HFFc6 (cell line): ENCODE measurements at places on chromosomes 1 and 21. TPM values are rescaled to one million over a fixed set of nuclear protein-coding genes. Genes with fewer than 3 reads are reported as not detected.

DNA sequence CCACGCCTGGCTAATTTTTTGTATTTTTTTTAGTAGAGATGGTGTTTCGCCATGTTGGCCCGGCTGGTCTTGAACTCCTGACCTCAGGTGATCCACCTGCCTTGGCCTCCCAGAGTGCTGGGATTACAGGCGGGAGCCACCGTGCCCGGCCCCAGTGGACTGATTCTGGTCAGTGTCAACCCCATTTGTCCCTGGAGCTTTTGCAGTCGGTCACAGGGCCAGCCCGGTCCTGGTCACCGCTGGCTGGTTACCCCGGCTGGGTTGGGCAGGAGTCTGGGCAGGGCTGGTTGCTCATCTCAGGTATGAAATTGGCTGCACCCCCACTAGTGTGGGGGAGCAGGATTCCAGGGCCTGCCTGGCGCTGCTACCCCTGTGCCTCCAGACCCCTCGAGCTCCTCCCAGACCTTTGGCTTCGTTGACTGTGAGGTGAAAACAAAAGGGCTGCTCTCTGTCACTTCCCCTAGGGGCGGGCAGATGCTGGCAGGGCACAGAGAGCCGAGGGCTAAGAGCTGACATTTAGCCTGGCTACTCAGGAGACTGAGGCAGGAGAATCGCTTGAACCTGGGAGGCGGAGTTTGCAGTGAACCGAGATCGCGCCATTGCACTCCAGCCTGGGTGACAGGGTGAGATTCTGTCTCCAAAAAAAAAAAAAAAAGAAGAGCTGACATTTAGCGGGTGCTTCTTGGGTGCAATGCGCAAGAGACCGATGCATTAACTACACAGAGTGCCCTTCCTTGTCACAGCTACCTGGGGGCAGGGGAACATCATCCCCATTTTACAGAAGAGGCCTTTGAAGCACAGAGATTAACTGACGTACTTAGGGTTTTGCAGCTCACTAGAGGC lies 10.6 kb downstream of the TNFRSF1B start:
- no peaks in the 10 kb centered on the region for H3K36me3 ChIP-seq
- peaks cover 3% of the 10 kb centered on the region for H3K27me3 ChIP-seq
- no peak for DNase-seq
- H3K4me3 ChIP-seq: no peak overlapping the region
- H3K4me1 ChIP-seq: peaks cover 17% of the 10 kb centered on the region

DNA sequence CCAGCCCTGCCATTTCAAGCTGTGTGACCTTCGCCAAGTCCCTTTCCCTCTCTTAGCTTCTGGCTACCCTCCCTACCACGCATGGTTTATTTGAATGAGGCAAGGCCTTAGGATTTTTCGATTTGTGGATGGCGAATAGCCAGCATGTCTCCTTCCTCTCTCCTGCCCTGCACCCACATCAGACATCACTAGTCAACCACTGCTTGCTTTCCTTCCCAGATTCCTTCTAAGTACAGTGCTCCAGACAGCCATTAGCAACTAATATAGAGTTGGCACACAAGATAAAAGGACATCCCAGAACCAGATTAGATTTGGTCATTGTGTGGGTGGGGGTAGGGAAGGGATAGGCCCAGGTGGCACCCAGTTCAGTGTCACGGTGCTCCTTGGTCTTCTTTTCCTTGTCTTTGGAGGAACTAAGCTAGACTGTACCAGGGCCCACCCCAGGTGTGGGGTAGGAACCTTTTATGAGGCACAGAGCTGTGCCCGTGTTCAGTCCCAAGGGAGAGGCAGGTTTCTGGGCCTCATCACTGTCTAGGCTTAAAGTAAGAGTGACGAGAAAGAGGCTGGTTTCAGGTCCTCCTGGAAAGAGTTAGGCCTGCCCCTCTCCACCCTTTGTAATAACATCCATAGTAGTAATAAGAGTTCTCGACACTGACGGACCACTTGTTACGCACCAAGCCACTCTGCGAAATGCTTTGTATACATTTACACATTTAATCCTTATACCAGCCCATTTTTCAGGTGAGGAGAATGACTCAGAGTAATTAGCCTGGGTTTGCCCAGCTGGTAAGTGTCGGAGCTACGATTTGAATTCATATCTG lies 8.6 kb downstream of the ALPL start:
- peaks cover 34% of the 10 kb centered on the region for H3K27me3 ChIP-seq
- H3K4me3 ChIP-seq: no peak overlapping the region
- no peaks in the 10 kb centered on the region for H3K36me3 ChIP-seq
- H3K4me1 ChIP-seq: peaks cover 6% of the 10 kb centered on the region; the same call in 1 of the 2 replicates
- no peak for DNase-seq

DNA sequence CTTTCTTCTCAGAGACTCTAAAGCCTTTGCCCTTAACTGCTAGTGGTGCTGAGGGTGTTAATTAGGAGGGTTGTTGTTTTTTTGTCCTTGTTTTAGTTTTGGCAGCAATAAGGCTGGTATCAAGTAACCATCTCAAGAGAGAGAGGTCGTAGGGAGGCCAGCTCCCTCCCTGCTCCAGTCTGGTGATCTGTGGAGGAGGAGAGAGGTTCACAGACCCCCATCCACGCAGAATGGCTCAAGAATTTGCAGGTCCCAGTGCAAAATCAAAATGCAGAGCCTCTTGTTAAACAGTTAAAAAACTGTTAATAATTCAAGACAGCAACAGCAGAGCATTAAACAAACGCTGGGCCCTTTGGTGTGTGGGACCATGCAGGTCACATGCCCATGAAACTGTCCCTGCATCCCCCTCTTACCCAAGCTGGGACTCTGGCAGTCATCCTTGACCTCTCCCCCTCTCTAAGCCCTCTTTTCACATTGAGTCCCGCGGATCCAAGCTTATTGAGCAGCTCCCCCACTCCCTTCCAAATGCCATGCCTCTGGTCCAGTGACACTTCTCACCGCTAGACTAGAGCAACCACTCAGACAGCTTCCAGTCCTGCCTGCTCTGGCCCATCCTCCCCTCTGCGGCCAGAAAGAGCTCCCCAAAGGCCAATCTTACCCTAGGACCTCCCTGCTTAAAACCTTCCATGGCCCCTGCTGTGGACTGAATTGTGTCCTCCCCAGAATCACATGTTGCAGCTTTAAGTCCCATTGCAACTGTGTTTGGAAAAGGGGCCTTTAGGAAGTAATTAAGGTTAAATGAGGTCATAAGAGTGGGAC lies 47.7 kb upstream of the RPL11 start:
- H3K27me3 ChIP-seq: peaks cover 22% of the 10 kb centered on the region
- no peak for DNase-seq
- peaks cover 4% of the 10 kb centered on the region for H3K4me1 ChIP-seq
- H3K4me3 ChIP-seq: no peak overlapping the region

DNA sequence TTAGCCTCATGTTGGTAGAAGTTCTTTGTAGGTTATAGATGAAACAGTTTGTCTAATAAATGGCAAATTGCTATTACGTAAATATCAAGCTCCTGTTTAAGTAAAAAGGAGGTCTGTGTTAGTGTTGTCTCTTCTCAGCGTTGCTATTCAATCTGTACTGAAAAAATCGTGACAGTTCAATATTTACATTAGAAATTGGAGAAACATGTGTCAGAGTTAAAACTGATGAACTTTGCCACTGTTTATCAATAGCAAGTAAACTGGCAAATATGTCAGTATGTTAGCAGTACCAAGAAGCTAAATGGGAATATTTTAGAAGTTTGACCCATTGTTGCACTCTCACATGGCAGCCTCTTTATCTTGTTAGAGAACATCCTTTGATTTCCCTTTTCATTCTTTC lies 218.5 kb downstream of the GPR52 start:
- H3K4me1 ChIP-seq: no peaks in the 10 kb centered on the region
- no peaks in the 10 kb centered on the region for H3K27me3 ChIP-seq
- no peak for DNase-seq
- no peak overlapping the region for H3K4me3 ChIP-seq
- no peak overlapping the region for H3K27ac ChIP-seq

DNA sequence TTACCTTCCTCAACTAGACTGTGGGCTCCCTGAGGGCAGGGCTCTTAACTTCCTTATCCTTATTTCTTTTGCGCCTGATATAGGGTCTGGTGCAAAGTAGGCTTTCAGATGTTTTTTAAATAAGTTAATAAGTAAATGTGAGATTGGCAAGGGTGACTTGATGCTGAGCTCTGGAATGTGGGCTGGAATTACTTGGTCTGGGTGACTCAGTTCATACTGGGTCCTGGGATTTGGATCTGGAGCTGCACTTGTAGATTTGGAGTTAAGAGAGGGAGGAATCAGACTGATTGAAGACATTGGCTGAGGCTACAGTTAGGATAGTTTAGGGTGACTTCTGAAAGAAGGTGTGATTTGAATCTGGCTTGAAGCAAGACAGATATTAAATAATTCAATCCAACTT lies 190.9 kb downstream of the GIPC2 start:
- no peak overlapping the region for H3K4me3 ChIP-seq
- DNase-seq: peak; percentile 9
- H3K27ac ChIP-seq: no peak overlapping the region
- no peaks in the 10 kb centered on the region for H3K36me3 ChIP-seq
- H3K4me1 ChIP-seq: peaks cover 25% of the 10 kb centered on the region
- H3K27me3 ChIP-seq: peaks cover 4% of the 10 kb centered on the region

GRCh38 chr1:43232074-43232473 lies 37.7 kb upstream of the TMEM125 start:
- peak overlapping the region; percentile 46 for H3K4me3 ChIP-seq
- H3K27ac ChIP-seq: peak overlapping the region; percentile 81
- peaks cover 43% of the 10 kb centered on the region for H3K4me1 ChIP-seq

Gene SIPA1L2
- 0.02 to 0.03 TPM in 2 of 3 replicates, not detected in the other for total RNA-seq

Gene RHD
- not detected in 3 replicates for total RNA-seq

Gene KANK4
- total RNA-seq: not detected in 3 replicates

DNA sequence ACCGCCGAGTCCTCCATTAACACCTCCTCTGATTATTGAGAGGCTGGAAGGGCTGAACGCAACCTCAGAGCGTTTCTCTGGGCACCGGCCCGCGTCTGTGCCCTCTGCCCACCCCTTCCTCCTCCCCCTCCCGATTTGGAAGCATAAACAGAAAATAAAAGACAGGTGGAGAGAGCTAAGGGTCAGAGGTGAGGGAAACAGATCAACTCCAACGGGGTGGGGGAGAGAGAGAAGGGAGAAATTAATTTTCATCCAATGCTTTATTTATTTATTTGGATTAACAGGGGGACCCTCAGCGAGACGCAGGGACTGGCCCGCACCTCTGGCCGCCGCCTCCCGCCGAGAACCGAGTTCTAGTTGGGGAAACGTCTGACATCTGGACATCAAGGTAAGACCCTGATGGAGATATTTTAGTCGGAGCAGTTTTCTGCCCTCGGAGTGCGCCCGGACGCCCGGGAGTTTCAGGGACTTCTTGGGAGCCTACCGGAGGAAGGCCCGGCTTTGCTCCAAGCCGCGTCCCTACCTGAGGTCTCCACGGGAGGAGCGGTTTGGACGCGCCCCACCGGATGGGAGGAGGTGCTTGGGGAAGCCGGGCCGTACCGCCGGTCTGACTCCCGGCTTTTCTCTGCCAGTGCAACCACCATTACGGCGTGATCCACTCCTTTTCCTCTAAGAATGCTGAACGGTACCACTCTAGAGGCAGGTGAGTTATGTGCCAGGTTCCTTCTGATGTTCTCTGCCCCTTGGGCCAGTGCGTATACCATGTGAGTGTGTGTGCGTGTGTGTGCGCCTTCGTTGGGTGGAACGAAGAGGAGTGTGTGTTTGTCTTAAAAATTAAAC lies 5.1 kb upstream of the LHX9 start:
- peak overlapping the region; percentile 98 for H3K4me3 ChIP-seq
- peaks cover 80% of the 10 kb centered on the region for H3K4me1 ChIP-seq
- peak overlapping the region; percentile 45; the same call in 1 of the 2 replicates for H3K27ac ChIP-seq
- DNase-seq: no peak
